CD8-positive, alpha-beta memory T cell (primary cell): ENCODE measurements at places on chromosomes 2 and 18. TPM values are rescaled to one million over a fixed set of nuclear protein-coding genes. Genes with fewer than 3 reads are reported as not detected.

Gene TMEM37
- not detected for total RNA-seq

Gene VSNL1
- total RNA-seq, result not detected

Gene SIX3
- not detected for total RNA-seq

Gene DNAH7
- total RNA-seq, result not detected

Gene RNF152
- total RNA-seq, result 0.38 TPM

Gene SS18
- 55.5 TPM for total RNA-seq

Gene ST8SIA3
- not detected for total RNA-seq

Gene RPRM
- not detected for total RNA-seq

Gene LYPD6B
- not detected for total RNA-seq

Gene DRC1
- not detected for total RNA-seq
